ENCODE measurements at places on chromosomes 16 and 17.

- peak; percentile 86 for DNase-seq
These were observed 5.7 kb downstream of the DLG4 start for GRCh38 chr17:7213895-7214299.

- no peak for DNase-seq
These were observed 207.2 kb downstream of the C16orf78 start for GRCh38 chr16:49580751-49581303.

- no peak for DNase-seq
These were observed 7.2 kb downstream of the KRT38 start for GRCh38 chr17:41433586-41433985.

- no peak for DNase-seq
These were observed 88.3 kb upstream of the CCL1 start for GRCh38 chr17:34451313-34451712.

GRCh38 chr16:89843409-89844350 lies 15.4 kb downstream of the SPIRE2 start:
- DNase-seq: no peak

- DNase-seq: no peak
These were observed 152.7 kb downstream of the SOX9 start for GRCh38 chr17:72273289-72274056.

- no peak for DNase-seq
These were observed 7.2 kb upstream of the CCDC182 start for GRCh38 chr17:57752031-57752905.

DNA sequence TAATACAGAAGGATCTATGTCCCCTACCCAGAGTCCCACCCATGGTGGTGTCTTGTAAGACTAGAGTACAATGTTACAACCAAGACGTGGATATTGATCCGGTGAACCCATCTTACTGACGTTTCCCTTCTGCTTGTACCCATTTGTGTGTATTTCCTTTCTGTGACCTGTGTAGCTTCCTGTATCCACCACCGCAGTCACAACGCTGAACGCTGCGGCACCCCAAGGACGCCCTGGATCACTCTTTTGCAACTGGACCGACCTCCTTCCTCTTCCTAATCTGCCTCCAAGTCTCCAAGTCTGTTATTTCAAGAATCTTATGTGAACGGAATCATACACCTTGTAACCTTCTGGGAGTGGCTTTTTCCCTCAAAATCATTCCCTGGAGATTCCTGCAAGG lies 33.5 kb upstream of the CBX4 start:
- DNase-seq: no peak

DNA sequence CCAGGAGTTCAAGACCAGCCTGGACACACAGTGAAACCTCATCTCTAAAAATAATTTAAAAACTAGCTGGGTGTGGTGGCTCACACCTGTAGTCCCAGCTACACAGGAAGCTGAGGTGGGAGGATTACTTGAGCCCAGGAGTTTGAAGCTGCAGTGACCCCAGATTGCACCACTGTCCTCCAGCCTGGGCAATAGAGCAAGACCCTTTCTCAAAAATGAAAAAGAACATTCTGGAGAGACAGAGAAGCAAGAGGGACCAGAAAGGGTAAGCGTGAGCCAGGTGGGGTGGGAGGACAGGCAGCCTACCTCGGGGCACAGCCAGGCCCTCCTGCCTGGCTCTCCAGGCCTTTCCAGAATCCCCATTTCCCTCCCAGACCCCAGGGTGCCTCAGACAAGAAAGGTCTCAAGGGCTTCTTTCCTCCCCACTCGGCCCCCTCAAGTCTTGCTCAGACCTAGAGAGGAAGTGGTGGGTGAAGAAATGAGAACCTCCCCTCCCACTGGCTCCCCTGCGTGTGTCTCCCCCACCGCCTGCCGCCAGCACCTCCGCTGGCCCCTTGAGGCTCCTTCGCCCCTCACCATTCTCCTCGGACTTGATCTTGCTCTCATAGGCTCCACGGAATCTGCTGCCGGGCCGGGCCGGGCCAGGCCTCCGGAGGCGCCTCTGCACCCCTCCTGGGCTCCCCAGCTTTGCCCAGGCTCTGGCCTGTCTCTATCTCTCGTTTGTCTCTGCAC lies 503 bp downstream of the C16orf54 start:
- peak; percentile 74 for DNase-seq

DNA sequence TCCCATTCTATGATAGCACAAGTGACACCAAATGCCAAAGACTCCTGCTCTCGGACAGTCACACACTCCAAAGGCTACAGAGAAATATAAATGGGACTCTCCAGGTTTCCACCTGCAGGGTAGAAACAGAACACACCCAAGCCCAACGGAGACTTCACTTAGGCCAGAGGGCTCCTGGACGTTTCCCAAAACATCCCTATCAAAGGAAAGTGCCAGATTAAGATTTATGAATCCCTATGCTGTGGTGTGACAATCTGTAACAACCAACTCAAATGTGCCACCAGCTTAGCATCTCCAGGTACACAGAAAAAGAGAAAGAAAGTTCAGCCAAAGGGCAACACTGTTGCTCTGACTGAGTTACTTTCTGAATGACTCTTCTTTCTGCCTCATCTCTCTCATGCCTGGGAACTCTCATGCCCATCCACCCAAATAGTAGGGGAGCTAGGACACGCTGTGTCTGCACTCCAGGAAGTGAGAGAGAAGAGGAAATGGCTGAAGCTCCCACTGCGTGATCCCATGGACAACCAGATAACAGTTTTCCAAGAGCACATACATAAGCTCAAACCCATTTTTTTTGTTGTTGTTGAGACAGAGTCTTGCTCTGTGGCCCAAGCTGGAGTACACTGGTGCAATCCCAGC lies 49.7 kb downstream of the SMG6 start:
- DNase-seq: no peak

DNA sequence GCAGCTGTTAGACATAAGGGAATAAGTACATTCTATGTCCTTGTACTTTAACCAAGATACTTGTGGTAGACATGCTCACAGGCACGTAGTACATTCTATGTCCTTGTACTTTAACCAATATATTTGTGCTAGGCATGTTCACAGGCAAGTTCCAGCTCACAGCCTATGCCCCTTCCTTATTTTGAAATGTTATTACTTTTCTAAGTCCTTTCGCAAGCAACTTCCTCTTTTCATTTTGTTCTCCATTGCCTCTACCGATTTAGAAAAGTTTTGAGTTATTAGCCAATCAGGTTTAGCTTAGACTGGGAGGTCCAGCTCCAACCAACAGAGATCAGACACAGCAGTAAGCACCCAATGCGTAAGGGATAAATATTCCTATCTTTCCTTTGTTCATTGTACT lies 60.1 kb upstream of the NUDT7 start:
- DNase-seq: peak; percentile 45

DNA sequence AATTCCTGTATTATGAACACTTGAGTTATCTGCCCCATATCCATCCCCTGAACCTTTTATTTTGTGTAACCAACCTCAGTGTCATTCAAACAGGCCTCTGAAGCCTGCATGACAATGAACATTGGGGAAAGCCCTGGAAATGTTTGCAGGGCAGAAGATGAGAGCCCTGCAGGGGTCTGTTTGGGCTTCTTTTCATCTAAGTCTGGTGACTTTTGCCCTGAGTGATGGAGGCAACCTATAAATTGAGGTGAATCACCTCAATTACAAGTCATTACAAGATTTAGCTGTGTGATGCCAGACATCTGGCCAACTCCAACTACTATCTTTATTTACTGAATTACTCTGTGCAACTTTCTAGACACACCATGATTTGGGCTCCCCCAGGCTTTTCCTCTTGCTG lies 189.2 kb downstream of the MAF start:
- DNase-seq: no peak

DNA sequence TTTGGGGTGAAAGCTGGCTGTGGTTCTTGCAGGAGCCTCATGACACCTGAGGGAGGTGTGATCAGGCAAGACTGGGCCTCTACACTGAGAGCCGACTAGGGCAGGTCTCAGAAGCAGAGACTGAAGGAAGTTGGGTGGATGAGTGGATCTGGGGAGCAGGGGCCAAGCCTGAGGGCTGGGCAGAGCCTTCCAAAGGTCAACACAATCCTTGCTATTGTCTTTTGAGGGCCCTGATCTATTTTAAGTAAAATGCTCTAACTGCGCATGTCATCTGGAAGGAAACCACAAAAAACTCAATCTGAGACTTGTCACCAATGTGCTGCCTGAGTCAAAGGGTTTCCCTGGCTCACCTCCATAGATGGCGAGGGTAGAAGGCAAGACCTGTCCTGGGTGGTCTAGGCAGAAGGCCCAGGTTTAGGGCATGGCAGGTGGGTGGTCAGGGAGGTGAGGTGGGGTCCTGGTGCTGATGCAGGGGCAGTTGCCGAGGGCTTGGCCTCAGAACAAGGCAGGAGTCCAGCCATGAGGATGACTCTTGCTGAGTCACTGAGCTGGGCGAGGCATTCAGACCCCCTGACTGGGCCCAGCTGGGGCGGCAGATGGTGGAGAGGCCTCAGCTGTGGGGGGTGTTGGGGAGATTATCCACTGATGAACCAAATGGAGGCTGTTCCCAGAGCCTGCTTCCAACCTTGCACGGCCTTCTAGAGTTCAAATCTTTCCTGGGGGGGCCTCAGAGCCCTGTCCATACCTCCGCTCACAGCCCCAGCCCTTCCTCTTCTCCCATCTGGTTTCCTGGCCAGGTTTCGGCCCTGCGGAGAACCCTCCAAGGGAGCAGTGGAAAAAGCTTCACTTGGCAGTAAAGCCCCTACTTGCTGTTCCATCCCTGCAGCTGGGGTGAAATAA lies 5.1 kb downstream of the MVP start:
- DNase-seq: no peak

DNA sequence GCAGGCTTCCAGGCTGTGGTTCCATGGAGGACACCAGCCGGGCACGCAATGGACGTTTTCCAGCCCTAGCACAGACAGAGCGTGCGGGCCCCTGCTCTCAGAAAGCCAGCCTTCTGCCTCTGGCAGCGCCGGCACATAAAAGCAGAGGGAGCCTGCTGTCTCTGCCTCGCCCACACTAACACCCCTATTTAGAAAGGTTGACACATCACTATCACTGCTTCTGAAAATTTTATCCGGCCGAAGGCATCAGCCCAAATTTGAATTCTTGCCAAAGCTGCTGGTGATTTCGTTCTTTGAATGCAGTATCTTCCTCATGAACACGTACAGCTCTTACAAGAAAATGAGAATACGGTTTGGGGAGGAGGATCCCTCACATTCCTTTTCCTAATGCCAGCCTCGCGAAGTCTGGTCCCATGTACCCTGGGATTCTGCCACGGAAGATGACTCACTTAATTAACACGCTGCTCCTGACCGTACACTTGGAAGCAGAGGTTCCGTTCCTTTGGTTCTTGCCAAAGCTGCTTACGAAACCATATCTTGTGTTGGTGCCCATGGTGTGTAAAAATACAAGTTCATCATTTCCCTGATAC lies 1.3 kb upstream of the RAB11FIP3 start:
- peak; percentile 59 for DNase-seq

GRCh38 chr16:48860341-48860740 lies 250.4 kb upstream of the N4BP1 start:
- DNase-seq: no peak

GRCh38 chr16:67183-67791 lies 5.1 kb downstream of the RHBDF1 start:
- DNase-seq: no peak

DNA sequence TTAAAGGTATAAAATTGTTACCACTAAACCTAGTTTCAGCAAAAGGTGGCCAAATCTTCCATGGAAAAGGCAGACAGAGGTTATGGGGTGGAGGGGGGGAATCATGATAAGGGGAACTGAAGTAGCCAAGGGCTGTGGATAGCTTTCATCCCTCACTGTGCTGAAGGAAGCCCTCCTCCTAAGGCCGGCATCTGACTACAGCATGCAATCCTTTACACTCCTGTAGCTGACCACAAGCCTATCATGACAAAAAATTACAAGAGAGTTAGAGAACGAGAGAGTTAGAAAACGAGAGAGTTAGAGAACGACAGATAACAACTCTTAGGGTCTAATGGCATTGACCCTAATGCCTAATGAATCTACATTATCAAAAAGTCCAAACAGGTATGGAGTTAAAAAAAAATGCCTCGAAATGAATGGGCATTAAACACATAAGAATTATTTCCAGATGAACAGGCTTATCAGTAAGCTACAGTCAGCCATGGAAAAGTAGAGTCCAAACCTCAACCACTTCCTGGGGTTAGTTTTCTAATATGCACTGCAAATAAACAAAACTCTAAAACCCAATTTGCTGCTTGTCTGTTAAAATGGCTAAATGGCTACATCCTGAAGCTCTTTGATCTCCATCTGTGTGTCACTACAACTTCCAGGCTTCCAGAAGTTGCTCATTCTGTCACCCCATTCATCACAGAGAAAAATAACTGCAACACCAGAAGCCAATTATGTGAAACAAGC lies 29.7 kb downstream of the DUSP14 start:
- DNase-seq: peak; percentile 80

DNA sequence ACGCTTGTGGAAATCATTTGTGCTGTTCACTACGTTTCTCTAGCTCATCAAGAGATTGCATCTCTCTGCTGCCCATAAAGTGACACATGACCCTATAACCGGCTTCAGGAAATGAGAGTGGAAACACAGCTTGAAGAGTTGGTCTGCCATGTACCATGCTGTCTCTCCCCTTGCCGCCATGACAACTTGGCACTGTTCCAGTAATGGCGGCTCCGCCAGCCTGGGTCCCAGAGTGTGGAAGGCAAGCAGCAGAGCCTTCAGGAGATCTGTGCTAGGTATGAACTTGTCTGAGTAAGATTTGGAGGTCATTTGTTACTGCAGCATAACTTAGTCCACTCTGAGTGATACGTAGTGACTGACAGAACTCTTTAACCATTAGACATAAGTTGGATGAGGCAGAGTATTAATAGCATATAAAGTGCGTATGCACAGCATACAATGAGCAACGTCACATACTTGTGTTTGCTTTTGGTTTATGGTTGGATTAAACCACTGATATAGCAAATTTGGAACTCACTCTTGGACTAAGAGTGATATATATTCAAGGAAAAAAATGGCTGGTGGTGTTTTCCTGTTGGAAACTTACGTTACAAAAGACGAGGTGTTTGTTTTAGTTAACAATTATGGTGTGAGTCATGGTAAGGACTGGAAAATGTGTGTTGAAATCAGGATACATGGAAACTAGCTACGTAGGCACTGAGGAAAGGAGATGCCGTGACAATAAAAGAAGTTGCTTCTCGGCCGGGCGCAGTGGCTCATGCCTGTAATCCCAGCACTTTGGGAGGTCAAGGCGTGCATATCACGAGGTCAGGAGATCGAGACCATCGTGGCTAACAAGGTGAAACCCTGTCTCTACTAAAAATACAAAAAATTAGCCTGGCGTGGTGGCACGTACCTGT lies 24.4 kb upstream of the PMP22 start:
- DNase-seq: no peak

DNA sequence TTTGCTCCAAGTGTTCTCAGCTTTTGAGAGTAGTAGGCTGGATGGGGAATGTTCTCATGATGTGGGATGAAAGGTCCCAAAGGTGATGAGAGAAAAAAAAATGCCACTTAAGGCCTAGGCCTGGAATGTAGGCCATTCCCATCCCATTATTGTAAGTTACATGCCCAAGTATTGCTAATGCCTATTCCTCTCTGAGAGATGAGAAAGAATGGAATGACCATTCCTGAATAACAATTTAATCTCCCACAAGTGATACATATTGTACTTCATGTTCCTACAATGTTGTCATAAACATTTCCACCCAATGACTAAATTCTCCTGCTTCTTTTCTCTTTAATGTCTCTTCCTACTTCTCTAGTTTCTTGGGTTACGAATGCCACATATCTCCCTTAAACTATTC lies 102.8 kb upstream of the KCNJ16 start:
- no peak for DNase-seq

GRCh38 chr17:32276171-32276601 lies 10.6 kb downstream of the RHBDL3 start:
- DNase-seq: no peak
